ENCODE measurements at places on chromosomes 2 and 18. TPM values are rescaled to one million over a fixed set of nuclear protein-coding genes. Genes with fewer than 3 reads are reported as not detected.
A peak's percentile ranks its signal among the peaks of the same experiment; 100 is the strongest.

Gene ADD2
- total RNA-seq = not detected

Gene SERPINB3
- 22.4 TPM for total RNA-seq

GRCh38 chr18:43013486-43013885 is 102.0 kb downstream of the RIT2 start:
- no peak for DNase-seq

Gene CHST10
- 2.6 TPM for total RNA-seq

Gene NIF3L1
- total RNA-seq = 24.2 TPM

GRCh38 chr18:45482286-45482685 is 133.0 kb upstream of the SLC14A2 start:
- peak; percentile 15 for DNase-seq

DNA sequence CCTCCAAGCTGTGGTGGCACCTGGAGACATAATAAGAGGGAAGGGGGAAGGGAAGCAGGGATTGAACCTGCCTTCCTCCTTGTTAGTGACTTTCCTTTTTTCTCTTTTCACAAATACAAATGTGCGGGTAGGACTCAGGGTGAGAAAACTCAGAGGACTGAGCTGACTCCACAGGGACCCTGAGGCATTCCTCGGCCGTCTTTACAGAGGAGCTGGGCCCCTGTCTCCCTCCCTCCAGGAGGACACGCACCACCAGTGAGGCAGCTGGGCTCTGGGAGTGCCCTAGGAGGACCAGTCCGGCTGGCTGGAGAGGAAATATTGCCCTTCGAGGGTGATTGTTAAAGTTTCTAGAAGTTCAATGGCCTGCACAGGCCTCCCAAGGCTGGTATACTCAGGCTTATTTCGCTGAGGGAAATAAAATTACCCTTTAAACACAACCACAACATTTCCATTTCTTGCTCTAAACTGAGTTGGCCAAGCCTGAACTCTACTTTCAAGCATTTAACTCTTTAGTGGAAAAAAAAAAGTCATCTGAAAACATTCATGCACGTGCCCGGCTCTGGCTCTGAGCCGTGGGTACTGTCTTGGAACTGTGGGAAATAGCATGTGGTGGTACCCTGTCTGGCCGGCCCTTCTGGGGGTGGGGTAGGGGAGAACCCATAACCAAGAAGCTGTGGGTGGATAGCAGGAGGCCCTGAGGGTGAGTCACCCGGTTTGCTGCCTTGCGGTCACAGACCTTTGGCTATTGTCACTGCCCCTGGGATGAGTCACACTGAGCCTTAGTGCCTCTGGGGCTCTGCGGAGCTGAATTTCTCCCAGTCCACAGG is 116.0 kb downstream of the COPS8 start:
- DNase-seq = no peak

Gene ANKRD62
- 0.13 TPM for total RNA-seq

GRCh38 chr18:55396979-55397378 is 191.0 kb downstream of the TCF4 start:
- DNase-seq = no peak

GRCh38 chr2:144516411-144516980 is 3.4 kb downstream of the ZEB2 start:
- no peak for DNase-seq

GRCh38 chr2:169031202-169031601 is at the start of gene ABCB11:
TSS of gene ABCB11 (minus strand) at chr2:169031324. CDS start at chr2:169018125, 13,199 bp downstream.
- no peak for DNase-seq

Gene MC5R
- total RNA-seq = not detected

Gene PAIP2B
- 5.2 TPM for total RNA-seq

Gene CRYGC
- not detected for total RNA-seq

GRCh38 chr2:59025157-59025757 is 784.1 kb upstream of the FANCL start:
- DNase-seq = peak; percentile 18

Gene PREB
- total RNA-seq = 46.1 TPM

DNA sequence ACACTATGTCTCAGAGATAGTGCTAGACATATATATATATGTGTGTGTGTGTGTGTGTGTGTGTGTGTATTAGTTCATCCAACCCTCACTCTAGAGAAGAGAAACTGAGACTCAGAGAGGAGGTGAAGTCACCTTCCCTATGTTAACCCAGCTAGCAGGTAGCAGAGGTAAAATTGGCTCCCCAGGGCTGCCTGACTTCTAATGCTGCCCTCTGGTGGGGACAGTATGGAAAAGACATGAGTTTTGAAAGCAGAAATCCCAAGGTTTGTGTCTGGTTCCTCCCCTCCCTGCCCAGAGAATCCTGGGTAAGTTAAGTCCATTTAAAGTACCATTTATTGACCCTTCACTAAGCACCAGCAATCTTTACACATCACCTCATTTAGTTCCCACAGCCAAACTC is 137.7 kb downstream of the THNSL2 start:
- peak; percentile 23 for DNase-seq

DNA sequence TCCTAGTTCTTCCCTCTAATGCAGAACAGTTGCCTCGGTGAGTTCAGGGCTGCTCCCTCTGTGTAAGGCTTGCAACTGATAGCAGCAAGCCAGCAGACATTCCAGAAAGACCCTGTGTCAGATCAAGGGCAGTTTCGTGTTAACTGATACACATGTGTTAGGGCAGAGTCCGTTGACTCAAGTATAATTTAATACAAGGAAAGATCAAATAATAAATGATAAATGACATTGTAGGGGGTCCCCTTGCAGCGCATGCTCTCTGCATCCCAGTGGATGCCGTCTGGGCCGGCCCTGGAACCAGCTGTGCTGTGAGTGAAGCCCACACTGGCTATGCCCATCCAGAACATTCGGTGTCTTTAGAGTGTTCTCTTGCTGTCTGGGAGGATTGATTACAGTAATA is 180.3 kb downstream of the AGAP1 start:
- DNase-seq = no peak
